ENCODE measurements at places on chromosomes 7 and 10. TPM values are rescaled to one million over a fixed set of nuclear protein-coding genes. Genes with fewer than 3 reads are reported as not detected.
A peak's percentile ranks its signal among the peaks of the same experiment; 100 is the strongest.

Gene IGF2BP3
- 0.55 TPM for total RNA-seq

Gene CLDN4
- total RNA-seq: 0.29 TPM

Gene NANOS1
- total RNA-seq: 0.13 TPM

Gene AMZ1
- total RNA-seq: not detected

Gene SLC18A2
- total RNA-seq: not detected

Gene OR2A5
- total RNA-seq: not detected

Gene SPDYE2B
- total RNA-seq: not detected

Gene AKR1B15
- not detected for total RNA-seq

Gene SPDYE5
- not detected for total RNA-seq

Gene IDI2
- not detected for total RNA-seq

GRCh38 chr7:90692396-90692795 is 96.3 kb downstream of the CDK14 start:
- no peaks in the 10 kb centered on the region for H3K4me1 ChIP-seq
- no peaks in the 10 kb centered on the region for H3K36me3 ChIP-seq
- no peak overlapping the region for H3K27ac ChIP-seq

- no peaks in the 10 kb centered on the region for H3K4me1 ChIP-seq
- DNase-seq: no peak
- H3K36me3 ChIP-seq: no peaks in the 10 kb centered on the region
- no peak overlapping the region for H3K4me3 ChIP-seq
Measured at GRCh38 chr7:79495544-79496272, 42.2 kb upstream of the MAGI2 start.

GRCh38 chr10:116831790-116832189 is 17.5 kb upstream of the ENO4 start:
- no peak for DNase-seq
- H3K4me1 ChIP-seq: no peaks in the 10 kb centered on the region
- no peak overlapping the region for H3K27ac ChIP-seq
- no peaks in the 10 kb centered on the region for H3K36me3 ChIP-seq
- H3K4me3 ChIP-seq: no peak overlapping the region
- peaks cover 3% of the 10 kb centered on the region for H3K27me3 ChIP-seq

DNA sequence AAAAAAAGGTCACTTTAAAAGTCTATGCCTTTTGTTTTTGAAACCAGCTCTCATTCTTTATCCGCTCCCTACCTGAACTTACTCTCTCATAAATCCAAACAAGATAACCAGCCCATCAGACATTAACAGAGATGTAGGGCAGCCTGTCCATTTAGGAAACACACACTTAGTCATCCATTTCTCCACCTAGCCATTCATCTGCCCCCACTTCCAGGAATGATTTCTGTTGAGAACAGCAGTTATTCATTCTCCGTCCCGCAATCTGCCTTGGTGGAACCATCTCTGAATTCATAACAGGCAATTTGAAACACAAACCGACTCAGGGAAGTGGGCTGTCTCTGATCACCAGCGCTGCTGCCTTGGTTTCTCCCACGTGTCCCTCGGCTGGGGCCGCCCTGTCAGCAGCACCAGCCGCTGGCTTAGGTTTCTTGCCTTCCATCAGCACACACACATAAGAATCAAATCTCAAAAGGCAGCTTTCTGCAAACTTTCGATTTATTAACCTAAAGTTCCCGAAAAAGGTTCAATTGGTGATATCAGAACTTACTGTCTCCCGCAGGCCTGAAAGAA is 528.2 kb upstream of the NRP1 start:
- no peaks in the 10 kb centered on the region for H3K36me3 ChIP-seq
- no peak for DNase-seq
- H3K4me3 ChIP-seq: no peak overlapping the region

DNA sequence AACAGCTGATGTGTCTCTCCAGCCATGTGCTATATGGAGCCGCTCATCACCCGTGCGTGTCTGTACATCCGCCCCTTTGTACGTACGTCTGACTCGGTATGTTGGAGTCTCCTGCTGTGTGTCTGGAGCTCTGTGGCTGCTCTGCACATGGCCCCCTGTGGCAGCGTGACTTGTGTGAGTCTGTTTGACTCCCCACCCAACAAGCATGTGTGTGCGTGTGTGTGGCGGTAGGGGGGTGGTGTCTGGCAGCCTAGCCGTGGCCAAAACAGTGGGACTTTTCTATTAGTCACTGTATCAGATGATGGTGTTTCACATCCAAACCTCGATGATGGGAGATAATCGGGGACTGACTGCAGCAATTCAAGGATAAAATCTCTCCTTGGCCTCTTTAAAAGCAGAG is 94.1 kb downstream of the COL13A1 start:
- H3K4me1 ChIP-seq: no peaks in the 10 kb centered on the region
- DNase-seq: no peak
- no peaks in the 10 kb centered on the region for H3K27me3 ChIP-seq
- no peak overlapping the region for H3K27ac ChIP-seq
- no peak overlapping the region for H3K4me3 ChIP-seq

DNA sequence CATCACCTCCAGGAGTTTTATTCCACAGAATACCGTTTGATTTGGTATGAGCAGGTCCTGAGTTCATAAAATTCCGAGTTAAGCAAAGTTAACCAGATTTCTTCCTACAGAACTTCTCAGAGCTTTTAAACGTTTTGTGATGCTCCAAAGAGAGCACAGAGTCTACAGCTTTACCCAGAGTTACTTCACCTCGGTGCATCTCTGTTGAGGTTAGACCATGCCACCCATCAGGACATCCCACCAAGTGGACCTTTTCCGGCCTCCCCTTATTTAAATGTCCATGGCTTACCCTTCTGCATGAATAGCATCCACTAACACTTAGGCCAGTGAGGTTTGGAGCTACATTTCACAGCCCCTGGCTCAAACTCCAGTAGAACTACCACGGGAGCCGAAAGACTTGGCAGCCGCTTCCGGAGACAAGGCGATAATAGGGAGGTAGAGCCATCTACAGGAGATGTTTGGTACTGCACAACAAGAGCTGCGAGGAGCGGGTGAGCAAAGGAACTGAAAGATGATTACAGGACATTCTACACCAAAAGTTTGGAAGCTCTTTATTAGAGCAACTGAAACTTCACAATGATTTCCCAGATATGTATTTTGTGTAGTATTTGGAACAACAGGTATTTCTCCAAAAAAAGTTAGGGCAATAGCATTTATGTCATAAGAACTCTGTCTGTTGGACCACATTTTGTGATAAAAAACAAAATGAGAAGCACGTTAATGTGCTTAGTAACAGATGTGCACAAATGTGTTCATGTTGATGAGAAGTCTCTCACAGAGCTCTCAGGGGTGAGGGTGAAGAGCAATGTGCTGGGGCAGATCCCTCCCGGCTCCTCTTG is 174.7 kb downstream of the HERPUD2 start:
- H3K27ac ChIP-seq: no peak overlapping the region
- H3K27me3 ChIP-seq: peaks cover 28% of the 10 kb centered on the region
- no peaks in the 10 kb centered on the region for H3K4me1 ChIP-seq
- H3K36me3 ChIP-seq: no peaks in the 10 kb centered on the region

- peaks cover 15% of the 10 kb centered on the region for H3K27me3 ChIP-seq
- peaks cover 6% of the 10 kb centered on the region for H3K4me1 ChIP-seq
- no peaks in the 10 kb centered on the region for H3K36me3 ChIP-seq
- H3K4me3 ChIP-seq: no peak overlapping the region
- H3K27ac ChIP-seq: no peak overlapping the region
- no peak for DNase-seq
Measured at GRCh38 chr10:126908729-126909128, 3.5 kb downstream of the DOCK1 start.

DNA sequence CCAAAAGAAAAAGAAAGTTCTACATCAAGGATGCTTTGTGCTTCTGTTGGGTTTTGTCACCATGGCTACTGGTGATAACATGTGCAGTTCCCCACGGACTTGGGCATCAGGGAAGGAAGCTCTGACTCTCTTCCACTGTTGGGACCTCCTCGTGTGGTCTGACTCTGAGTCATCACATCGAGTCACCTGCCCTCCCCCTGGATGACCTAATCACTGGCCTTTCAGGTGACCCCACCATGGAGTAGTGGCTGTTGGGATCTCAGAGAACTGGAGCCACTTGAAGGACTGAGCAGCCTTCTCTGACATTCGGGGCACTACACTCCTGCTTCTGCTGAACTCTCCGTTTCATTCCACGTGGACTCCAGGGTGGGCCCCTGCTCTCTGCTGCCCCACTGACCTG is 60.8 kb upstream of the DOCK1 start:
- no peak overlapping the region for H3K27ac ChIP-seq
- no peak for DNase-seq
- H3K4me3 ChIP-seq: no peak overlapping the region
- H3K4me1 ChIP-seq: no peaks in the 10 kb centered on the region

DNA sequence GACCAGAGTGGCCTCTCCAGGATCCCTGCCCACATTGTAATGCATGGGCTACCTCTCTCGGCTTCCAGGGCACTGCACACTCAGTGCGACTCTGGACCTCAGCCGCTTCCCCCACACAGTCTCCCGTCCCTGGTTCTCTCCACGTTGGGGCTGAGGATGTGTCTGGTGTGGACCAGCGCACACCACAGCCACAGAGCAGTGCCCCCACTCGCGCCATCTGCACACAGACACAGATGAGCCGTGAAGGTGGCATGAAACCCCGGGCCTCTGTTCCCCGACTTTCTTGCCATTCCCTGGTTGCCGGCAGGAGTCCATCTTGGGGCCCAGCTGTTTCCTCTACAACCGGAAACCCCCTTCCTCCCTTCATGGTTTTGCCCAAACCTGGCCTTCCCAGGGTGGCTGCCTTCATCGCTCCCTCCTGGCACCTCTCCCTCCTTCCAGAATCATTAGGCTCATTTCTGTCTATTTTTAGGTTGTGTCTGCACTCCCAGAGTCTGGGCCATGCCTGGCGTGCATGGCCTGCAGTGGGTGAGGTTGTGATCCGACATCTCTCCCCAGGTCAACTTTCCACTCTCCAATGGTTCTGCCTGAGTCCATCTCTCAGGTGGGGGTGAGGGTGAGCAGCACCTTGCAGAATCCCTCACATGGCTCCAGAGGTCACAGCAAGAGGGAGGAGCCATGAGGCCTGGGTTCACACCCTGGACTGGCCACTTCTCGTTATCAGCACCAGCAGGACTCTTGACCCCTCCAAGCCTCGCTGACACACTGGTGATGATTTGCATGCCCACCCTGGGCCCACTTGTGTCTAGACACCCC is 10.1 kb downstream of the RASGEF1A start:
- no peak for DNase-seq
- H3K4me1 ChIP-seq: peaks cover 19% of the 10 kb centered on the region
- no peaks in the 10 kb centered on the region for H3K27me3 ChIP-seq

DNA sequence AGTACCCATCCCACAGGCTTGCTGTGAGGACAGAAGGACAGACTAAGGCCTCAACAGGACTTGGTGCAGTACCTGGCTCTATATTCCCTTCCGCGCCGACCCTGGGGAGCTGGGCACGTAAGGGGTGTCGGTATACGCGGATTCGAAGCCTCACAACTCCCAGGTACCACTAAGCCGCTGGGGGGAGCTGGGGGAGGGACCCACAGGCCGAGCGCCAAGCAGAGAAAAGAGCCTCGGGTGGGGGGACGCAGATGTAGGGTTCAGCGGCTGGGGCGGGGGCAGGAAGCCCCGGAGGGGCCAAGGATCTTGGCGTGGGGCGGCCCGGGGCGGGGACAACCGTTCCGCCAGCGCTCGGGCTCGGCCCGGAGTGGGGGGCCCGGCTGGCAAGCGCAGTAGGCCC is 126.4 kb upstream of the ZNF746 start:
- H3K27ac ChIP-seq: peak overlapping the region; percentile 80
- peaks cover 31% of the 10 kb centered on the region for H3K36me3 ChIP-seq
- H3K4me1 ChIP-seq: peaks cover 43% of the 10 kb centered on the region
- peak overlapping the region; percentile 90 for H3K4me3 ChIP-seq
- peak; percentile 64 for DNase-seq

- H3K36me3 ChIP-seq: peaks cover 80% of the 10 kb centered on the region
- no peaks in the 10 kb centered on the region for H3K27me3 ChIP-seq
- peaks cover 26% of the 10 kb centered on the region for H3K4me1 ChIP-seq
- no peak overlapping the region for H3K27ac ChIP-seq
Measured at GRCh38 chr10:860519-860918, 71.0 kb downstream of the LARP4B start.

DNA sequence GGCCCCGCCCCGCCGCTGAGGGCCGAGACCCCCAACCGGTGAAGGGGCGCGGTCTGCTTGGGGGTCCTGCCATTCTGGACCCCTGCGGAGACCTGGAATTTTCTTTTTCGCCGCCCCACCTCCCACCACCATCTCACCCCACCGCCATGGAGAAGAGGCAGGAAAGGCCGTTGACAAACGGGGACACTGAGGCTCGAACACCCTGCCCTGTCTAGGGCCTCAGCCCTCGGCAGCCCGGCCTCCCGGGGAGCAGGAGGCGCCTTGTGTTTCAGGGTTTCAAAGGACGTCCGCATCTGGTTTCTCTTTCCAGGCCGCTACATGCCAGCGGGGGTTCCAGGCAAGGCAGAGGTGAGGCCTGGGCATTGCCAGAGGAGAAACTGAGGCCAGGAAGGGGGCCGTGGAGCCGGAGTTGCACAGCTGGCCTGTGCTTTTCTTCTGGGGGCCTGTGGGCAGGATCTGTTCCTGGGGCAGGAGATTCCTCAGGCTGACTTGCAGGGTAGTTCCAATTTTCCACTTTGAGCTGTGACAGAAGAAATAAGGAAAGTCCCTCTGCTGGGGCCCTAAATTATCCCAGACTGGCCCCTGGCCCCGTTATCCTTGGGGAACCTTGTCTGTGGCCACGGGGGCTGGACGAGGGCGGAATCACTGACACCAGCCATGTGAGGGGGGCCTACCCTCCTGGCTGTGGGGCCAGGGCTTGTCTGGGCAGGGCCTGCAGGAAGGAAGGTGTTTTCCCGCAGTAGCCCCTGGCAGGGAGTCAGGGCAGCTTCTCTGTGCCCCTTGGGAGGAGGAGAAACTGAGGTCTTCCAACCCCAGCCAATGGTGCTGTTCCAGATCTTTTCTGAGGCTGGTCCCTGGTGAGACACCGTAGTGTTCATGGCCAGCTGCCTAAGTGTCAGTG is 900 bp upstream of the MICALL2 start:
- H3K4me3 ChIP-seq: peak overlapping the region; percentile 63
- peak; percentile 33 for DNase-seq

DNA sequence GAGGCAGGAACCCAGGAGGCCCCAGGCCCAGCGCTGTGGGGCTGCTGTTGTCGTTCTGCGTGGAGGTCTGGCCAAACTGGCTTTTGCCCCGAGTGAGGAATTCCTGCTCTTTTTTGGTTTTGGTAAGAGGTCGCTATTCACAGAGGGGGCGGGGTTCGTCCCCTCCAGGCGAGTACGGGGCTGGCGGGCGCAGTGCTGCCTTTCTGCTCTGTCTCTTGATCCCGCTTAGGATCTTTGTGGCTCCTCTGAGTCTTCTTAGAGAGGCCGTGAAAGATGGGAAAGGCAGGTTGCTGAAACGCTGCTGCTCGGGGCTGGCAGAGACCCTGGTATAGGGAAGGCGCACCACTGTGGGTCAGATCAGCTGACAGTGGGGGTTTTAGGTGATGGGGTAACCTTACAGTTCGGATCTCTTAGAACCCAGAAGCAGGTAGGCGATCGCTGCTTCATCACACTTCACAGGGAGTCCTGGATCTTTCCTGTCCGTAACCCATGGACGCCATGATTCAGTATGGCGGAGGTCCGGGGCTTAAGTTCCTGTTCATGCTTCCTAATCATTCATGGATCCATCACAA is 136.7 kb downstream of the KIF20B start:
- peak overlapping the region; percentile 73 for H3K4me3 ChIP-seq
- DNase-seq: no peak
- peaks cover 10% of the 10 kb centered on the region for H3K27me3 ChIP-seq

GRCh38 chr7:98400542-98401340 is at the start of gene BAIAP2L1:
Gene BAIAP2L1 (minus strand): TSS chr7:98401090. CDS start chr7:98400852, 238 bp downstream.
- DNase-seq: peak; percentile 85
- peak within 1 kb of the TSS; percentile 28 for H3K4me3 ChIP-seq
- peaks cover 5% of the 10 kb centered on the region for H3K4me1 ChIP-seq
- H3K27ac ChIP-seq: no peak within 1 kb of the TSS
- no peaks in the 10 kb centered on the region for H3K36me3 ChIP-seq

All from activated CD8-positive, alpha-beta T cell treated with anti-CD3 and anti-CD28 coated beads, Interleukin-2, amount 10 ng/mL, durations not matched to agents 7 days and 5 days (primary cell).